ENCODE measurements at places on chromosomes 7 and 10.
A peak's percentile ranks its signal among the peaks of the same experiment; 100 is the strongest.

DNA sequence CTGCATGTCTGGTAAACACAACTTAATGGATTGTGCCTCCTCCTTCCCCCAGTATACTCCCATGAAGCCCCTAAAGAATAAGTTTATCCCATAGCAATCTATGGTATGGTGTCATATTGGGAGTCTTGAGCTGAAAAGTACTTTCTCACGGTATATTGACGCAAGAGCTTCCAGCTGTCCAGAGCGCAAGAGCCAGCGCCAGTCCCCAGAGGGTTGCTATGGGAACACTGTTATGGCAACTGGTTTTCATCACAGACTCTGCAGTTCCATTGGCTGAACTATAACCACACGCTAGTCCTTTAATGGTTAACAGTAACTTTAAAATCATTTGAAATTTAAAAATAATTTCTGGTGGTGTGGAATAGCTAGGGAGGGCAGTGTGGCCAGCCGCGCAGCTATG, 46.9 kb downstream of the PRPF18 start:
- DNase-seq: no peak

- no peak for DNase-seq
Observed at GRCh38 chr7:121575194-121575765, 179.2 kb upstream of the FAM3C start.

DNA sequence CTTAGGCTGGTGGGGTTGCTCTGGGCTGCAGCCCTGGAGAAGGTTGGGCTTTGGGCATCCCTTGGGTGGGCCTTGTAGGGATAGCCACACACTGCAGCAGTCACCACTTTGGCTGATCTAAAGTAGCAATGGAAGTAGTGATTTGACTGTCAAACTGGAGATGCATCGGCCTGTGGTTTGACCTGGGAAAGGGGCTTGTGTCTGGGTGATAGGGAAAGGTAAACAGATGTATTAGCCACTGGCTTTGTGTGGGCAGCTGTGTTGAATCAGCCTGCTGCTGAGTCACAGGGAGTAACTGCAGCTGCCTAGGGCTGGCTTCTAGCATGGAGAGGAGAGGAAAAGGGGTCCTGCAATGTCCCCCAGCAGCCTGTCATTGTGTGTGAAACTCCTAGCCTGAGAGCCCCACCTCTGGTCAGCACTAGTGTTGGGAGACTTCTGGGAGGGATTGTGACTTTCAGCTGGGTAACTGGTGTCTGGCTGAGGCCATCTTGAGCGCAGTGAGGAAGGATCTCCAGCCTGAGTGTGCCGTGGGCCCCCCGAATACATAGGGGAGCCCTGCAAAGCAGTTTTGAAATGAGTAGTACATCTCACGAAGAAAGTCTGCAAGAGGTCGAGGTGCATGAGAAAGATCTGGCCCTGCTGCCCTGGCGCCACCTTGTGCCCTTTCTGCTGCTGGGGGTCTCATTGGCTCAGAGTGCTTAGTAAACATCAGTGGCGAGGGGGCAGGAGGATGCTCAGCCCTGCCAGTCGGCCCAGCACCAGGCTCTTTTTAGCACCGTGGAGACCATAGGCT, 117.3 kb downstream of the FANK1 start:
- DNase-seq: peak; percentile 82

- peak; percentile 74 for DNase-seq
Observed at GRCh38 chr7:867406-868188, 8.8 kb upstream of the GET4 start.

DNA sequence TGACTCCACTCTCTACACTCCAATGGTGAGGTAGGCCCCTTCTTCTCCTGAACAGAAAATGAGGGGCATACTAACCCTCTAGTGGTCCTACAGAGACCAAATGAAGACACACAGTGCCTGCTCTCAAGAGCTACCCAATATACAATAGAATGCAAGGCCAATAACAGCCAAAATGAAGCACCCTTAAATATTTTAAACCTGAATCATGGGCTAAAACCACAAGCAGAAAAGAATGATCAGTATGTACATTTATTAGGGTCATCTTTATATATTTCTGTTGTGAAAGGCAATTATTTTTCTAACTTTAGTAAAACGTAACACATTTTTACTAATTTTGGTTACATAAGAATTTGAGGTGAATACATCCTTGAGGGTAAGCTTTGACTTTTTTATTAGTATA, 49.9 kb upstream of the COL1A2 start:
- DNase-seq: peak; percentile 71

DNA sequence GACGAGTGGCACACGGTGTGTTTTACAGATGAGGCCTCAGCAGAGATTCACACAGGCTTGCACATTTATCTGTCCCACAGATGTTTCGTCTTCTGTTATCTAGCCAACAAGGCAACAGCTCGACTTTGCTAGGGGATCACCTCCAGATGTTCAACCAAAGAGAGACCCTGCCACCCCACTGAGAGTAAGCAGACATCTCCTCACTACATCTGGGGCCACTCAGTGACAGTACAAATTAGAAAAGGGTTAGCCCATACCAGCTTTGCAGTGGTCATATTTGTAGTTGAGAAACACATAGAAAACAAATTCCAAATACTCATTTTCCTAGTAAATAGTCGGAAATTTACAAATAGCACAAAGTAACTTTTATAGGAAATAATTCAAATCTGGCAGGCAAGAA, 164.2 kb downstream of the HDAC9 start:
- DNase-seq: no peak

- DNase-seq: no peak
Observed at GRCh38 chr10:131724891-131725580, 175.8 kb upstream of the PPP2R2D start.

DNA sequence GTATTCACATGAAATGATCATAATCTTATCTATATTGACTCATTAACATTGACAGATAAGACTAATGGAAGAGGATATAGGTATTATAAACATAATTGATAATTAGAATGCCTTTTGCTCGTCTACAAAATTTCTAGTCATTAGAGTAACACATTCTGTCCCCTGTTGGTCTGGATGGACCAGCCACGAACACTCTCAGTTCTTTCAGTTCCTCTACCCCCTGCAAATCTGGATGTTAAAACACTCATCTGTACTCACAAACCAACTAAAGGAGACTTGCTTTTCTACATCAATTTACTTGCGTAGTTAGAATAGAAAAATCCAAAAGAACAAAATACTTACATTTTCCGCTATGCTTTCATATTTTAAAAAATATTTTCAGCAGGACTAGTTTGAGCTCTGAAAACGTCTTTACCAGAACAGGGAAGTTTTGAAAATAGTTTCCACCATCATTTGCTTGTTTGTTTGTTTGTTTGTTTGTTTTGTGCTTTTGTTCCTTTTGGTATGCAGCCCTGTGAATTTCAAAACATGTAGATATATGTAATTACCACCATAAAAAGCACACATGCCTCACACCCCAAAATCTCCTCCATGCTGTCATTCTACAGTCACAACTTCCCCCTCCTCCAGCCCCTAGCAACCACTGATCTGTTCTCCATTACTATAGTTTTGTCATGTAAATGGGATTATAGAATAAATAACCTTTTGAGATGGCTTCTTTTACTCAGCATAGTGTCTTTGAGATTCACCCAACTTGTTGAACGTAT, 103.8 kb downstream of the FZD1 start:
- no peak for DNase-seq

DNA sequence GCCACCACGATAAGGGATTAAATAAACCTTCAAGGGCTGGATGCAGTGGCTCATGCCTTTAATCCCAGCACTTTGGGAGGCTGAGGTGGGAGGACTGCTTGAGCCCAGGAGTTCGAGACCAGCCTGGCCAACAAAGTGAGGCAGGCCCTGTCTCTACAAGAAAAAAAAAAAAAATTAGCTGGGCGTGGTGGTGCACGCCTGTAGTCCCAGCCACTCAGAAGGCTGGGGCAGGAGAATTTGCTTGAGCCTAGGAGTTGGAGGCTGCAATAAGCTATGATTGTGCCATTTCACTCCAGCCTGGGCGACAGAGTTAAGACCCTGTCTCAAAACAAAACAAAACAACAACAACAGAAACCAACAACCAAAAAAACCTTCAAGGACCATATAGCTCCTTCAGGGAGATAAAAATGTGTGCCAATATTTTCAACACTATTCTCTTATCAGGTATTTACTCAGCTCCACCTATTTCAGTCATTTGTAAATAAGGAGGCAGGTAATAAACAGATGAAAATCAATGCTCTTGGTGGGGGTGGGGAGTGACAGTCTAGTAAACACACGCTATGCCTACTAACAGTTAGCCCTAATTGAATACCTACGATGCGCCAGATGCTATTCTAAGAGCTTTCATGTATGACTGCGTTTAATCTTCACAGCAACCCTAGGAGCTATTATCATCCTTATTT, 13.2 kb downstream of the BAIAP2L1 start:
- DNase-seq: no peak
